ENCODE measurements at places on chromosomes 3 and 15.

DNA sequence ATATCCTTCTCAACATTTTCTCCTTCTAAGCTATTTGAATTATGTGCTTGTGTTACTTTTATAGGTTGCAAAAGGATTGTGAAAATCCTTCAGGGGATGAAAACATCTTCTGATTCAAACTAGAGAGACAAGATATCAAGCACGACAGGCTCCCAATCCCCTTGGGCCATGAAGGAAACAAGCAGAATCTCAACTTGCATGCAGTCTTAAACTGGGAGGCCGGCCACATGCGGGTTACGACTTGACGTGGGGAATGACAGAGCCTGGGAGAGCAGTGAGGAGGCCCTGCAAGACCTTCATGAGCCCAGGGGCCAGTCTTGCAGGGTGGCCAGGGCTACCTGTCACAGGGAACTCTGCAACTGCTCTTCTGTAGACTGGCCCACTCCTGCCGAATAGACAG is 94.4 kb downstream of the SCN11A start:
- DNase-seq = no peak

- DNase-seq = no peak
Measured at GRCh38 chr15:42060477-42060763, 33.9 kb downstream of the PLA2G4D start.

- DNase-seq = no peak
Measured at GRCh38 chr3:119329551-119329950, 35.4 kb downstream of the ARHGAP31 start.

DNA sequence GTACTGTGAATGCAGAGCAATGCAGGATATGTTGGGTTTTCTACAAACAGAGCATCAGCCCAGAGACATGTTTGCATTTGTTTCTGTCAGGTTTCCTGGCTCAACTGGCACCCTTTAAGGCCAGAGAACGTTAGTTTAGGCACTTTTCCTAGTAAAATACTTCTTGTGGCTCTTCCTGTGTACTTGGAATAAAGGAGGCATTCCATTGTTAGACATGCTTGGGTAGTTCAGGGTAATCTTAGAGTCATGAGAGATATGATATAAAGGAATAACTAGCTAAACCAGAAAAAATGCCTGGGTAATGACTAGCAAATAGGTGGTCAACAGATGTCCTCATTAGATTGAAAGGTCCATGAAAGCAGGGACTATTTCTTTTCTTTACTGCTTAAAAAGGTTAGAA is 60.4 kb upstream of the RBM5 start:
- no peak for DNase-seq

DNA sequence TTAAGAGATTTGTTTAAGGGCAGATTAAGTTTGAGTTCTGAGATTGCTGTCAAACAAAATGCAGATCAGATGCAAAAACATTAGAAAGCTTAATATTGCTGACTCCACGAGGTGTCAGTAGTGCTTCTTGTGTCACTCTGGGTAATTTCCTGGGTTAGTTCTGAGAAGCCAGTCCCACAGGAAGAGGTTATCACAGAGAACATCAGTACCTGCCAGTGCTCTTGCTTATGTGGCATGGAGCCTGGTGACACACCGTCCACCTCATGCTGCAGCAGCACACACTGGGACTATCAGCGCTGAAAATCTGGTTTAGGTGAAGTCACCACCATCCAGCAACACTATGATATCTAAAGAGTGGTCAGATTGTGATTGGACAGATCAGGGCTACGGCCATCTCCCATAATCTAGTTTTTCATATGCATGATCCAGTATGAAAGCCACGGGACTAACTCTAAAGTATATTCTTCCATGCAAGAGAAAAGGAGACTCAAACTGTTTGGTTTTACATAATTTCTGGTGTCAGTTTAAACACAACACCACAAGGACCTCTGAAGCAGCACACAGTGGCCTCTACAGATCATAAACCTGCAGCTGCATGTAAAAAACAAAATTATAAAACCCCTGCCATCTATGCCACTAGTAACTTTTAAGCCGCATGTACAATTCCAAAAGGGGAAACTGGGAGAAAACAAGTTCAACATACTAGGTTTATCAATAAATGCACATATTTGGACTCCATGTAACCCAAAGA is 36.1 kb upstream of the MYO5C start:
- DNase-seq = peak; percentile 67

DNA sequence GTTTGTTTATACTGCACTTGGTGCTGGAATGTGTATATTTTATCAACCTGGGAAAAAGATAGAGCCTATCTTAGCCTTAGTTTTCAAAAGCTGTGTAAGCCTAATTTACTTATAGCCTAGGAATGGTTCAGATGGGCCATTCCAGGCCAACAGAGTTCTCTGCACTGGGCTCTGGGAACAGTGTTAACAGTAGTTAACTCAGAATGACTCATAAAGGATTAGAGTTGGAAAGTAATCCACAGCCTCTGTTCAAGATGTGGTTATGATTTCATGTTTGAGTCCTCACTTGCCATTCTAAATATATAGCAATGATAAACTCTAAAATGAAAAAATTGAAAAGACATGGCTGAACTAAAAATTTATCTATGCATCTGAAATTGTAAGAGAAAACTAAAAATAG is 22.6 kb upstream of the PEX5L start:
- no peak for DNase-seq

GRCh38 chr15:45660231-45660979 is 25.6 kb downstream of the SQOR start:
- DNase-seq = peak; percentile 59

DNA sequence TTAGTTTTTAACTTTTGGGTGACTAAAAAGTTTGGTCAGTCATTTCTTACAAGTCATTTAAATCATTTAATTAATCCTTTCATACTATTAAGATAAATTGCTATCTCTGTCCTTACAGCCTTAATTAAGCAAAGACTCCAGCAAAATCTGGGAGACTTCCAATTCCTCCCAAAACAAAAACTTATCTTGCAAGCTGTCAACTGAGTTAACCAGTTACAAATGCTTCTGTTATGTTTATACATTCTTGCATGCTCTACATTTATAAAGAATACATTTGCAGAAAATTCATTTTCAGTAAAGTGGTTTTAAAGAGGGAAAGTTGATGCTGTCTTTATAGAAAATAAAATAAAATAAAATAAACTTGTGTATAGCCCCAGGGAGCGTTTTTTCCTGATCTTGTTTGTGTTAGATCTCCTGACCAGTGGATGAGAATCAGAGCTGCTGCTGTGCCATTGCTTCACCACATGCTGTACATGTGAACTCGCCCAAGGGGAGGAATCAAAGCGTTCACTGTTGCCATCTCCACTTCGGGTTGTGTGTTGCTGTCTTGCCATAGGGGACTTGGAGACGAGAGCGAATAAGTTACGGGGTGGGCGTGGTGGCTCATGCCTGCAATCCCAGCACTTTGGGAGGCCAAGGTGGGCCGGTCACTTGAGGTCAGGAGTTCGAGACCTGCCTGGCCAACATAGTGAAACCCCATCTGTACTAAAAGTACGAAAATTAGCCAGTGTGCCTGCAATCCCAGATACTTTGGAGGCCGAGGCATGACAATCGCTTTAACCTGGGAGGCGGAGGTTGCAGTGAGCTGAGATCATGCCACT is 5.5 kb downstream of the CCR4 start:
- no peak for DNase-seq

DNA sequence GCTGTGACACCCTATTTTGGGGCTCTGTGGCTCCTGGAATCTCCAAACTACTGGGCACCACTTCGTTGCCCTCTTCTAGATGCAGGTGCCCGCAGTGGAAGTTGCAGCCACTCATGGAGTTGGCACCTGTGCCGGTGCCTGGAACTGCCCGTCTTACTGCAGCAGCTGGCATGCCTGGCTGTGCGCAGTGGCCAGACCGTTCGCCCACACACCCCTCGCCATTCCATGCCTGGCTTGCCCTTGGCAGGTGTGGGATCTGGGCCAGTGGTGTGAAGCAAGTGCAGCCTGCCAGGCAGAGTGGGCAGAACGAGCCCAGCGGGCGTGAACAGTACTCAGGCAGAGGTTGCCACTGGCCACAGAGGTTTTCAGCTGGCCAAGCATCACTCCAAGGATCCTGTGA is 1286.7 kb downstream of the ROBO1 start:
- no peak for DNase-seq

DNA sequence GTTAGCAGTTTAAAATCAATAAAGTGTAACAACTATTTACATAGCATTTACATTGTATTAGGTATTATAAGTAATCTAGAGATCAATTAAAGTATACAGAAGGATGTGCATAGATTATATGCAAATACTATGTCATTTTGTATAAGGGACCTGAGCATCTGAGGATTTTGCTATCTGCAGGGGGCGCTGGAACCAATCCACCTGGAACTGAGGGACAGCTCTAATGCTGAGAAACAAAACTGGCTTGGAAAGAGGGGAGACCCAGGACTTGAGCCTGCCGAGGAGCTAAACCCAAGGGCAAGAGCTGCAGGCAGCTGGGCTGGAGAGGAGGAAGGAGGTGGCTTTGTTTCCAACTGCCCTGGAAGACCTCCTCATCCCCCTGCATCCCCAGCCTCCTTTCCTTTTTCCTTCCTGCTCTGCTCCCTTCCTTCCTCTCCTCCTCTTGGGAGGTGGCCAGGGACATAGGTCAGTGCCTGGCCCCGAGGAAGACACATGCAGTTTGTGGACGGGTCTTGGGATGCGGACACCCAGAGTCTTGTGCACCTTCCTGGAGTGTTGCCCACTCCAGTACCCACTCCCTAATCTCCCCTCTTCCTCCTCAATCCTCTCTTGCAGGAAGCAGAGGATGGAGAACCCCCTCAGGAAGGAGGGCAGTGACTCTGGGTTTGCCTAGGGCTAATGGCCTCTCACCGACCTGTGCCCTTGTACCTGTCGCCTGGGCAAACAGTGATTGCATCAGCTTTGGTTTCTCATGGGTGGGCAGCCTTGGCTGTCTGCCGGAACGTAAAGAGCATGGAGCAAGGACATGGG is 825 bp upstream of the RTP3 start:
- peak; percentile 58 for DNase-seq

GRCh38 chr3:12970684-12971083 is 102.5 kb downstream of the IQSEC1 start:
- no peak for DNase-seq

GRCh38 chr3:161674402-161674801 is 177.8 kb downstream of the OTOL1 start:
- no peak for DNase-seq

DNA sequence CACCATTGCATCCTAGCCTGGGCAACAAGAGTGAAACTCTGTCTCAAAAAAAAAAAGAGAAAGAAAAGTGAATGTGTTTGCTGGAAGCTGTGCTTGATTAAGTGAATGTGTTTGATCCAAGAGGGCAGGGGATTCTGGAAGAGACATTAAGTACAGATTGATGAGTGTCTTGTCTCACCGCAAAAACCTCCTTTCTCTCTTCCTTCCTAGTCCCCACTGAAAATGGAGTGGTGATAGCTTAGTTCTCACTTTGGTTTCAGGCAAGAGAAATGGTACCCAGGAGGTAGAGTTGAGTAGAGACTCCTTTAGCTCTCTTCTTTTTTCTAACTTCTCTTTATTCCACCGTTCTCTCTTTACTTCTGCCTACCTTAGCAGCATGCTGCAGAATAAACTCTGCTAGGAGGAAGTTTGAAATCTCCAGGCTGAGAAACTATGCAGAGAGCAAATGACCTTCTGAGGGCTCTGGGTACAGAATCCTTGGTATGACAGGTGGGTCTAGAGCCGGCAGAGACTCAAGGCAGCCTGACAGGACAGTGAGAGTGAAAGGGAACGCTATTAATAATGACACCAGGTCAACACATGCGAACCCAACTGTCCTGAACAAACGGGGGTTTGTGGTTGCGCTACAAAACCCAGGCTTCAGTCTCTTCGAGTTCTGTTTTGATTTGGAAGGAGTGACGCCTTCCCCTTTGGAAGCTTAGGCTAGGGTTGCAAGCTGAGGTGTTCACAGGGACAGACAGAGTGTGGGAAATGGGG is 74.9 kb downstream of the SMAD3 start:
- peak; percentile 49 for DNase-seq

GRCh38 chr3:194023501-194024280 is 112.3 kb upstream of the HES1 start:
- no peak for DNase-seq

GRCh38 chr3:11778248-11778647 is 68.4 kb downstream of the TAMM41 start:
- DNase-seq = no peak

DNA sequence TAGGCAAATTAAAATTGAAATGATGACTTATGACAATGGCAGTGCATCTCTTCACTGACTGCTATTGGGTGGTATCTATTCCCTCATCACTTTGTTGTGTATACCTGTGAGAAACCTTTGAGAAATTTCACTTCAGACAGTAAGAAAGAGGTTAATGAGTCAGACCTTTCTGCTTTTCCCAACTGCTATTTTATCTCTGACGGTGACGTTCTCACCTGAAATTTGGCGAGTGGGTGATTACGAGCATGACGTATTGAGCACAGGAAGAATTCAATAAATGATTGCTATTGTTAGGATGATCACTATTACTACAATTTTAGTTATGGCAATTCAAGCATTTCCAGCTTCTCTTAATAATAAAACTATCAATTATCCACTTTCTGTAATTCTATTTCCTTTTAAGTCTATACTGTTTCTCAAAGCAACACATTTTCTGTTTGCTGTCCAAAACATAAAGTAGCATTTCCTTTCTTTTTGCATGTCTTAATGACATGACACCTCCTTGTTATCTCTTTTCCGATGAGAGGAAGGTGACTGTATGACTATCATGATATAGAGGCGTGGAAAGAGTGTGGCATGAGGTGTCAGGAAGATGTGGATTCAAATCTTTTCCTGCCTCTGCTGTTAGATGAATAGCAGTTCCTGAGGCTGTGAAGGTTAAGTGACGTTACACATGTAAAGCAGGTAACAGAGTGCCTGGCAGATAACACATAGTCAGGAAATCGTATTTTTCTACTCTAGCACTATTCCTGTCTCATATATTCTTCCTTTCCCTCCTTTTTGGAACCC is 504.9 kb upstream of the SEMA6D start:
- no peak for DNase-seq

DNA sequence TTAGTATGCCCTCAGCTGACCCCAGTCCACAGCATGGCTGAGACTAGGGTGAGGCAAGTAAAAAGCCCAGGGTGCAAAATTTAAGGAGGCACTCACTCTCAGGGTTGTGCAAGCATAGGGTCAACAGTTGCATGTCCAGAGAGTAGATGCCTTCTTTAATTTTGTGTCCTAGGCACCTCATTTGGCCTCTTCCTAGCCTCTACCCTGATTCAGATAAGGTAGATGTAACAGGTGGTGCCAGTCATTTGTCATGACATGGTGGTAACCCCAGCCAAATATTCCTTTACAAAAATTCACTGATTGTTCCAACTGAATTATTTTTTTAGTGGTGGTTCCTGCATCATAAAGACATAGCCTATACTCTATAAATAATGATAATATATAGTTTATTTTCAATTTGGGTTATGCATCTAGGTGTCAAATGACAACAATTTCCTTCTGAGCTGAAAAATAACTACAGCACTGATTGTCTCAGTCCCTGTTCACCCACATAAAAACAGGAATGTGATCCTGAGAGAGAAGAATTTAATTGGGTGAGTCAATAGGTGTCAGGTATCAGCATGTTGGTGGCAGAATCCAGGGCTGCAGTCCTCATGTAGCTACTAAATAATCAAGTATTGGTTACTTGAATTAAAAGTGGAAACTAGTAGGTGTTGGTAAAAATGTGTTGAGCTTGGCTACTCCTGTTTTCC is 44.2 kb upstream of the TIPARP start:
- no peak for DNase-seq

Measured in GM13976 (cell line).